NCI-H345 (cell line): ENCODE measurements at places on chromosomes 3 and 15.

- no peak for DNase-seq
Measured at GRCh38 chr15:77993374-77993911, 84.1 kb downstream of the TBC1D2B start.

DNA sequence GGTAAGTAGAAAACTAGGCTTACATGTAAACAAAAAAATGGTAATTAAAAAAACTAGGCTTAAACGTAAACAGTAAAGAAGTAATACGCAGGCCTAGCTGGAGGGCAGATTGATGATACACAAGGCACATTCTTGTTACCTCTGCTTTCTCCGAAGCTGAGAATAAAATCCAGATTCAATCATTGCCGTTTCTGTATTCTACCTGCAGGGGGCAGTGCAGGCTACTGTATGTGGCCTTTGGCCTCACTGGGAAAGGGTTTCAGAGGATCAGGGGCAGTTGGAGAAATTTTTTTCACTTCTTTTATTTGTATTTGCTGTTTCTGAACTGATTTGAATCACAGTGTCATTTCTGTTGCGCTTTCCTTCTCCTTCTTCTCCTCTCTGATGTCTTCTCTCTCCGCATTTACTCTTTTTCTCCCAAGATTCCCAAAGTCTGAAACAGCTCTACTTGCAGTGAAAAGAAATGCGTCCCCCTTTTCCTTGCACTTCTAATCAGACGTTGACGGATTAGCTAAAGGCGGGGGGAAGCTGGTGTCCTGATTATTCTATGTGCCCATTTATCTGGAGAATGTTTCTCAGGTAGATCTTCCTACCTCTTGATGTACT lies 67.1 kb upstream of the MCTP2 start:
- peak; percentile 38 for DNase-seq

GRCh38 chr3:57385498-57385897 lies 93.0 kb upstream of the ASB14 start:
- no peak for DNase-seq

- DNase-seq = no peak
Measured at GRCh38 chr15:37586976-37587375, 347.5 kb upstream of the TMCO5A start.

GRCh38 chr15:78625606-78626280 lies 4.9 kb upstream of the CHRNA3 start:
- peak; percentile 66 for DNase-seq

DNA sequence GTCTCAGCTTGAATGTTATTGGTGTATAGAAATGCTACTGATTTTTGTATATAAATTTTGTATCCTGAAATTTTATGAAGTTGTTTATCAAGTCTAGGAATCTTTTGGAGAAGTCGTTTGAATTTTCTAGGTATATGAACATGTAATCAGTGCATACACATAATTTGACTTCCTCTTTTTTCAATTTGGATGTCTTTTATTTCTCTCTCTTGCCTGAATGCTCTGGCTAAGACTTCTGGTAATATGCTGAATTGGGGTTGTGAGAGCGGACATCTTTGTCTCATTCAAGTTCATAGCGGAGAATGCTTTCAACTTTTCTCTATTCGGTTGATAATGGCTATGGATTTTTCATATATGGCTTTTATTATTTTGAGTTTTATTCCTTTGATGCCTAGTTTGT lies 100.9 kb upstream of the MCTP2 start:
- DNase-seq = no peak

DNA sequence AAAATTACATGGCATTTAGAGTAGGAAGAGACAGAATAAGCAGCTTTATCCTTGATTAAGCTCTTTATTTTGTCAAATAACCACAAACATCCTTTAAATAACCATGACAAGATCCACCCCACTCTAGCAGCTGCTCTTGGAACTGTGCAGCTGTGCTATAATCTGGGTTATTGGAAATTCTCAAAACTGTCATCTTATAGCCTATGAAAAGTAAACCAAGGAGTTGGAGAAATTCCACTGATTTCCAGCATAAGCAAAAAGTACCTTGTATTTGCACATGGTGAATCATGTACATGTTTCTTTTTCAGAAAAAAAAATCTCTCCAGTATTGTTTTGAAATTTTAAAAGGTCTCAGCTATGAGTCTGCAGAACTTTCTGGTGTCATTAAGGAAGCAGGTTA lies 88.8 kb upstream of the ABI3BP start:
- DNase-seq = no peak

GRCh38 chr15:100940767-100941379 lies 21.7 kb downstream of the LRRK1 start:
- no peak for DNase-seq

- no peak for DNase-seq
Measured at GRCh38 chr3:184597829-184598573, 36.4 kb downstream of the EPHB3 start.

- DNase-seq = no peak
Measured at GRCh38 chr3:138396752-138397410, 37.5 kb upstream of the ESYT3 start.

DNA sequence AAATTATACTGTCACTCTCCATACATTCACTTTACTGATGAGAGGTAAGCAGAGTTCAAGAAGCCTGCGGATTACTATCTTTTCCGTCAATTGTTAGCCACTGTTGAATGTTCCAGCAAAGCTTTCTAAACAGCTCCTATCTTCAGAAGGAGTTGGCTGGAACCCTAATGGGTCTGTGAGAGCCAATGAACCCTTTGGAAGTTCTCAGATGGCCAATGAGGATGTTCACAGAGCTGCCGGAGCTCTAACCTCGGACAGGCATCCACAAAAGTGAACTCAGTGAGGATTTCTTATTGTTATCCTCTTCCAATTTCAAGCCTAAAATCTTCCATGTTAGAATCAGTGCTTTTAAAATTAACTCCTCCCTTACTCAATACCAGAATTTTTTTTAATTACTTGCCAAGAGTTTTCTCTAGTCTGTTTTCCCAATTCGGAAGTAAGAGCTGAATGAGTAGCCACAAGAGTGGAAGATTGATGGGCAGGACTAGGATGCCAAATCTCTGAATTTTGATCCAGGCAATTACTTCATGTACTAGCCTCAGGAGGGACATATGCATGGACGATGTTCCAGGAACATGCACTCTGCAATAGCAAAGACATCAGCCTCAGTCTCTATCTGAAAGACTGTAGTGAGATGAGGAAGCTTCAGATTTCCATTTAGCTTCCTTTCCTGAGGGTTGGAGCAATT lies 78.1 kb downstream of the AGBL1 start:
- no peak for DNase-seq

DNA sequence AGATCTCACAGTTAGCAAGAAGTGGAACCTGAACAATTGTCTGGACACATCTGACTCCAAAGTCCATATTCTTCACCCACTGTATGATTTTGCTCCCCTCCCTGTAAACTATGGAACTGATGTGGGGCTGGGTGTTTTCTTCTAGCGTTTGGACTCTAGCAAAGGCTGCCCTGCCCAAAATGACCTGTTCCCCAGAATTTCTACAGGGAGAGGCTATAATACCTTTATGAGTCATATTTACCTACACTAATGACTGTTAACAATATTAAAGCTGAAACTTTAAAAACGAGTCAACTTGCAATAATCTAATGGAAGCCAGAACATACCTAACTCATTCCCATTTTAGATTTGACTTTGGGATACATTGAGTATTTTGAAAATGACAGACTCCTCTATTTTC lies 531.2 kb upstream of the CFAP20DC start:
- no peak for DNase-seq

DNA sequence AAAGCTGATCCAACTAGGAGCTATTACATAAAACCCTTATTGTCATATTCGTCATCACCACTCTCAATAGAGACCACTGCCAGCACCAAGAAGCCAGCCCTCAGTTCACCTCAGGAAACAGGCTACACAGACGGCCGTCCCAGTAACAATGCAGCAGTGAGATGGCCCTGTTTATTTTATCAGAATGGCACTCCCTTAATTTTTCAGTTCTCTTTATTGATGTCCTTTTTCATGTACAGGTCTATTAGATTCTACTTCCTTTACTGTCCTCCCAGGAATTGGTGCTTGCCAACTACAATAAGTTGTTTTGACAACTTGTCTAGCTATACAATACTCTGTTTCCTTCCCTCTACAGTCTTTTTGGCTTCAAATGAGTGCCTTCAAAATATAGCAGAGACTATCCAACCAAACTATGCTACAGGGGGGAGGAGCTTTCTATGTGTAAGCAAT lies 272.5 kb downstream of the ZBTB20 start:
- DNase-seq = no peak
